ENCODE measurements at places on chromosomes 2 and 18. TPM values are rescaled to one million over a fixed set of nuclear protein-coding genes. Genes with fewer than 3 reads are reported as not detected.

DNA sequence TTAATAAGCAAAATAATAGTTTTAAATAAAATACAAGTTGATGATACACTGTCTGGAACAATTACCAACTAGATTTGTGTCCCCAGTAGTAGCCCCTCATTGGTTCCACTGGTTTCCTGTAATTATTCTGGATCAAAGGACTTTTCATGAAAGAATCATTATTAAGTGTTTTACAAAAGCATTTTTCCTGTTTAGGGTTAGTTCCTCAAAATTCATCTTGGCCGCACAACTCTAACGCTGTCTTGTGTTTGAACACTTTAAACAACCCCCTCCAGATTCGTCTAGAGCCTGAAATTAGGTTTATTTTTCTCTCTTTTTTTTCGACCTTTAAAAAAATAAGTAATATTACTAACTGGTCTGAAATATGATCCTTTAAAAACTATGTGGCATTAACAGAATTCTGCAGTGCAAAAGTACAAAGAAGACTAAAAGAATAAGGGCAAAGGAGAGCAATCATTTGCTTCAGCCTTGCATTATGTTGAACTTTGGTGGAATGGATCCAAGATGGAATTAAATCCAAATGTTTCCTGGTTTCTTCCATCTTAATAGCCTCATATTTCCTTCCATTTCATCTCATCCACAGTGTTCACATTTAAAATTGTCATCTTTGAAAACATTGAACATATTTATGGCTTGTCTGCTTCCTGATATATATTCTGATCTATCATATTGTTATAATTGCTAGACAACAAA, 678.4 kb downstream of the IRS1 start:
- DNase-seq = no peak

DNA sequence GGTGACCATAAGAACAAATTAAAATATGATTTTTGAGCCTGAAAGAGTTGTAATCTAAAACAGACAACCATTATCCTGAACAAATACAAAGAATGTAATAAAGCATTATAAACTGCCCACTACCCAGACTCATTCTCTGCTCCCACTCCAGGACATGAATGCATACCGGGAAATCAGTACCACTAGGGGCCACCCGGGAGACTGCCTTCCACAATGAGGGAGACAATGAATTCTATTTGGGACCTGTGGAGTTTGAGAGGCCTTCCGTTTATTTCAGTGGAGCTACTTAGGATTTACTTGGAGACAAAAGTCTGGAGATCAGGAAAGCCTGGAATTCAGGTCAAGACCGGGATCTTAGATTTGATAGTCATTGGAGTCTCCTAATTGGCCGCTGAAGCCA, 50.0 kb downstream of the NAB1 start:
- peak; percentile 37 for DNase-seq

DNA sequence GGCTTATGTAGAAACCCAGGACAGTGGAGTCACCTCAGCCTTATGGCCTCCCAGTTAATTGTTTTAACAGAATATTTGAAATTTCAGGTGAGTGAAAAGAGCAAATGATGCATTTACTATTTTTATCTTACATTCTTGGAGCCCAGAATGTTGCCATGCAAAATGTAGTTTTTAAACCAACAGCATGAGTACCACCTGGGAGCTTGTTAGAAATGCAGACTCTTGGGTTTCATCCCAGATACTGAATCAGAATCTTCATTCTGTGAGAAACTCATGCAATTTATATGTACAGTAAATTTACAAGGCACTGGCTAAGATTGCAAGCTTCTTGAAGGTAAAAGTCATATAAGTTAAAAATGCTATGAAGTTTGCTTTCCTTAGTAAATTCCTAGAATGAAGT, 654.5 kb upstream of the CDH2 start:
- DNase-seq = no peak

- no peak for DNase-seq
Measured at GRCh38 chr2:64474121-64474571, 20.2 kb downstream of the LGALSL start.

DNA sequence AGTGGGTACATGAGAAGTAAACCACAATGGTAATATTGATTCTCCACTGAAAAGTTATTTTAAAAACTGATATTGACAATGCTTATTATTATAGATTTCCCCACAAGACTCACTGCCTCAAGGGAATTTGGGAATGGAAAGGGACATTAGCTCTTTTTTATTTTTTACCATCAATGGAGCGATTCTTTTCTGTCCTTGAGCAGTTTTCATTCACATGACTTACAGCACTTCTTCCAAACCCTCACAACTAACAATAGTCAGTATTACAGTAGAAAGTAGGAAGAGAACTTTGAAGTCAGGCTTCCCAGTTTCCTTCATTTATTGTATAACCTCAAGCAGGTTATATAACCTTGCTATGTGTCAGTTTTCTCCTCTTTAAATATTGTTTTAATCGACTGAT, 4.3 kb upstream of the UNC80 start:
- DNase-seq = no peak

DNA sequence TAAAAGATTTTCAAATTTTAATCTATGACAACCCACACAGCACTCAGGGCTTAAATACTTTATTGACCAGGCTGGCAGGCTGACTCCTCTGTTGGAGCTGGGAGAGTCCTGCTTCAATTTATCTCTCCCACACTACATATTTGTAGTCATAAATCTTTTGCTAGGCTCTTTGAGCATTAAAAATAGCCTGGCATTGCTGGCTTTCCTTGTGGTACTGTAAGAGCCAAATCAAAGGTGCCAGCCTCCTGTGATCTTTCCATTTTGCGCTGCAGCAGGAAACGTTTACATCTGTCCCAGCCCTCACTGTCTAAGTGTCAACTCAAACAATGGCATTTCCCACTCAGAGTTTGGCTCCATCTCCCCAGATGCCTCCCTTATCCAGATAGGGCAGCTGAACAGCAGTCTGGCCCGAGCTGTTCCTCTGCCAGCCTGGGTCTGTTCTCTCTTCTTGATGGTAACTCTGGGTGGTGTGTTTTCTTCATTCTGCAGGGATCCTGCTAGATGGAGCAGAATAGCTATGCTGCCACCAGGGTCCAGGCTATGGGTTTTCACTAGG, 62.1 kb downstream of the LRRTM1 start:
- DNase-seq = no peak

DNA sequence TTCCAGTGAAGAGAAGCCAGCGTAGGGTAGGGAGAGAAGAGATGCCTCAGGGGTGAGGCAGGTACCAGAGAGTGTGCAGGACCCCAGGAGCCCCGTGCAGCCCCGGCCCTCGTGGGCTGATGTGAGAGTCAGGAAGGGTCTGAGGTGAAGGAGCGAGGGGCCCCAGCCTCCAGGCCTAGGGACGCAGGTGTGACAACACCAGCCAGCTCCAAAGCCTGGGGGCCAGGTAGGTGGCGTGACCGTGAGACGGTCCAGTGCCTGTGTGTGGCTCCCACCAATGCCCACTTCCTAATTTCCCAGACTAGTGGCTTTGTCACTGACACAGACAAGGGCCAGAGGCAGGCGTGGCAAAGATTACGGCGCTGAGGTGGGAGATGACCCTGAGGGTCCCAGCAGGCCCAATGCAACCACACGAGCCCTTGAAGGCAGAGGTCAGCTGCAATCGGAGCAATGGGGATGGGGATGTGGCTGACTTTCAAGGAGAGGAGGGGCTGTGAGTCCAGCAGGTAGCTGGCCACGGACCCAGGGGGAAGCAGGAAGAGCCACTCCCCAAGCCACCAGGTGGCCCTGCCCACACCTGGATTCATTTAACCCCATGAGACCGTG, 86.0 kb upstream of the SNTG2 start:
- DNase-seq = no peak

DNA sequence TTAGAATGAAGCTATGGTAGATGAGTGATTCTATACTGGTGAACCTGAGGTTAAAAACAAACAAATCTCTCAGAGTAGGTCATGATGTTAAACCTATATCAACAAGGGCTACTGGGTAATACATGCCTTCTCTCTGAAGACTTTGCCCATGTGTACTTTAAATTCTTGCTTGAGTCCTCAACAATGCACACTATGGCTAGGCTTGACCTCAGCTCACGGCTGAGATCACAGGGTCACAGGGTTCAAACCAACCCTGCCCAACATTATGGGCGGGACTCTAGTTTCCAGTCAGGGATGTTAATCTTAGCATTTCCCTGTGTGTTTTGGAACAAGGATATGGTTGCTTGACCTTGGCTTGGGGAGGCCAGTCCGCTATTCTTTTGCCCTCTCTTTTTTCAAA, 7.7 kb downstream of the CD28 start:
- no peak for DNase-seq

GRCh38 chr2:216287251-216287650, 85.0 kb downstream of the MARCHF4 start:
- no peak for DNase-seq

DNA sequence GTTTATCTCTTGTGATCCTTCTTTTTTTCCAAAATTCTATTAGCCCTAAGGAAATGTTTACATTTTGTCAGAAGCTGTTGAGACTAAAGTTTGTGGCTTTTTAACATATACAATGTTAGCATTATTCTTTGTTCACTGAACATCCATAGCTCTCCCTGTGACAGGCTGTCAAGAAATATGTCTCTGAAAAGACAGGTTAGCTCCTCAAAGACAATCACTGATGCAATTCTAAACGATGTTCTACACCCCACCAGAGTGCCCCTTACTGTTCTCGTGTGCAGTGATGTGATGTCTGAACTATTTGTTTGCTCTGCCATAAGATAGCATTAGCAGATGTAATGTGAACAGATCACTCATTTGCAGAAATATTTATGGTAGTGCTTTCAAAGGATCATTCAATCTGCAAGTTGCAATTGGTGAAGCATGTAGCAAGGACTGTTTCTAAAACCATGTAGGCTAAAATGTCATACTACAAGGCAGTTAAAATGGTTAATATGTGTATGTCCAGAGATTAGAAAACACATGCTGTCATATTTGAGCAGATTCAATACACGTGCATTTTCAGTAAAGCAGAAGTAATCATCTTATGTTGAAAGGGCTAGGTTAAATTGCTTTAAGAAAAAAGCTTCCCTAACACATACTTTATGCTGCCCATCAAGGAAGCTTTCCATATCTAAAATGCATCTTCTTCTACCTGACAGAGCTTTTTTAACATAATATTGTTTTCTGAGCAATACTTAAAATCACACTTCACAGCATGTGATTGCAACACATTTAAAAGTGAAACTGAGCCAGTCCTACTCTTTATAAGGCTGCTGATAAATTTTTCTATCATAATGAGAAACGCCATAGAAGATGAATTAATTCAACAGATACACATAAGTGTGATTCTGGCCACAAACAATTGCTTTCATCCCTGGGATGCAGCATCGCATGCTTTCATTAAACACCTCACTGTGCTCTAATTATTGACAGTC, 285.7 kb upstream of the UBE2E3 start:
- DNase-seq = no peak

DNA sequence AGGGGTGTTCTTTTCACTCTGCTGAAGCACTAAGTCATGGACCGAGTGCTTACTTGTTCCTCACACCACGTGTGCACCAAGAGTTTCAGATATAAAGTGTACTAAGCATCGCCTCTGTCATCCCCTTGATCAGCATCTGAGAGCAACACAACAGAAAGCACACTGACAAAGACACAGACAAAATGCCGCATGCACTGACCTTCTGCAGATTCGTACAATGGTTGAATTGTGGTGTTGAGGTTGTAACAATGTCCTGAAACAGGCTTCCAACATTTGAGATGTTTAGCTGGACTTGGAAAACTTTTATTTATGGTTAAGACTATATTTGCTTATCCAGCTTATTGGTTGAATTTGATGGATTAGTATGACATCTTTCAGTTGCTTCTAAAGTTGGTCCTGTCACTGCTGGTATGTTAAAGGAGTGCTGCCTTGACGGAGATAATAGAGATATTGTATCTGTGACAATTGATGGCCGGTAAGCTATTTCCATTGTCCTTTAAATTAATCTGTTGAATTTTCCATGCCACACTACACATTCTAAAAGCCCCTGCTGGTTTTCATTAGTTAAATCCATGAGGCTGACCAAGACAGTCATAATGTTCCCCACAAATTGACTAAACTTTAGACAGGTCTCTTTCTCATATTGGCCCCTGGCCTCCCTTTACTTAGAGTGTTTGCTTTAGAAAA, 99.9 kb downstream of the CBLN2 start:
- no peak for DNase-seq

GRCh38 chr2:46973673-46974072, 58.1 kb upstream of the MCFD2 start:
- DNase-seq = no peak

- DNase-seq = no peak
Measured at GRCh38 chr2:129281791-129282530, 697.5 kb upstream of the RAB6C start.

GRCh38 chr2:184830531-184830930, 232.2 kb downstream of the ZNF804A start:
- no peak for DNase-seq

DNA sequence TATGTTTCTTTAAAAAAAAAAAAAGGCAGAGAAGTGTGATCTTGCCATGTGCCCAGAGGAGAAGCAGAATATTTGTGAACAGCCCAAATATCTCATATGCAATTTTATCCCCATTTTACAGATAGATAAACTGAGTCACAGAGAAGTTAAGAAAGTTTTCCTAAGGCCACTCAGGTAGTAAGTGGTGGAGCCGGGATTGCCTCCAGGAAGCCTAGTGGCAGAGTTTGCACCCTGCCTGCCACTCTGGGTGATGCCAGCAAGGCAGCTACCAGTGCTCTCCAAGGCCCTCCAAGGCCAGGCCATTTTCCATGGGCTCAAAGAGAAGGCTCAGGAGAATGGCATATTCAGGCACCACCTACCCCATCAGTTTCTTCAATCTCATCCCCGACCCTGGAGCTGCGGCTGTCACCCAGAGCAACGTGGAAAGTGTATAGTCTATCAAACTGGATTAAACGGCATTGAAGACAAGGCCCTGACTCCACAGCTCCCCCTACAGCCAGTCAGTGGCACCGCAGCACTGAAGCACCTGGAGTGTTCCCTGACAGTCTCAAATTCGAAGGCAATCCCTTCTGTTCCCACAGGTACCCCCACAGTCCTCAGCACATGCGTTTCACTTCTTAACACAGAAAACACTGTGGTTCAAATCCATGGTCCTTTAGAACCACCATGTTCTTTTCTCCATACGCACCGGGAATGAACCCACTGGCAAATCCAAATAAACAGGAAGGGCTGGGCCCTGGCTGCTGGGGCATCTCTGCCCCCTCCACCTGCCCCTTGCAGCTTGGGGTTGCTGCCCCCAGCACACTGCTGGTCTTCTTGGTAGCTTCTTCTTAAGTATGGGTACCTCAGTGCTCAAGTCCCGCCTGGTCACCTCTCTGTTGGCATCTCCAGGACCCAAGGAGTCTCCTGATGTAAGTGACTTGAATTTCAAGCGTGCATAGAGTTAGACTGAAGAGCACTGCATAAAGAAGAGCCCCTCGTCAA, 175.3 kb downstream of the INHBB start:
- DNase-seq = peak; percentile 68

Gene MC4R
- total RNA-seq = not detected

Gene NLRC4
- total RNA-seq = not detected

Gene AQP4
- 0.05 TPM for total RNA-seq

Gene NDC80
- 8.6 TPM for total RNA-seq

Gene GREB1L
- total RNA-seq = 105 TPM
